ENCODE measurements at places on chromosomes 13 and 19.

DNA sequence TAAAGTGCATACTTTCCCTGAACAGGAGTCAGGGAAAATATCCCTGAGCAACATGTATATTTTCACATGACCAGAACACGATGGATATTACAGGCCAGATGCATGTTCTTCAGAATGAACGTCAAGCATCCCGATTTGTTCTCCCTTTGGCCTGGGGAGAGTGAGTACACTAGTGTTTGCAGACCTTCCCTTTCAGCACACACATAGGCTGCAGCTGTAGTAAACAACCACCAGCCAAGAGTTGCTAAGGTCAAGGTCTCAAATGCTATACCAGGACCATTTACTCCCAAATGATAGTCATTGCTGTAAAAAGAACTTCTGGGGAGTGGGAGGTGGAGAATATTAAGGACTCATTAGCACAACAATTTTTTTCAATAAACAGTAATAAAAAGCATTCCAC lies 3.0 kb downstream of the KLF12 start:
- DNase-seq: no peak

DNA sequence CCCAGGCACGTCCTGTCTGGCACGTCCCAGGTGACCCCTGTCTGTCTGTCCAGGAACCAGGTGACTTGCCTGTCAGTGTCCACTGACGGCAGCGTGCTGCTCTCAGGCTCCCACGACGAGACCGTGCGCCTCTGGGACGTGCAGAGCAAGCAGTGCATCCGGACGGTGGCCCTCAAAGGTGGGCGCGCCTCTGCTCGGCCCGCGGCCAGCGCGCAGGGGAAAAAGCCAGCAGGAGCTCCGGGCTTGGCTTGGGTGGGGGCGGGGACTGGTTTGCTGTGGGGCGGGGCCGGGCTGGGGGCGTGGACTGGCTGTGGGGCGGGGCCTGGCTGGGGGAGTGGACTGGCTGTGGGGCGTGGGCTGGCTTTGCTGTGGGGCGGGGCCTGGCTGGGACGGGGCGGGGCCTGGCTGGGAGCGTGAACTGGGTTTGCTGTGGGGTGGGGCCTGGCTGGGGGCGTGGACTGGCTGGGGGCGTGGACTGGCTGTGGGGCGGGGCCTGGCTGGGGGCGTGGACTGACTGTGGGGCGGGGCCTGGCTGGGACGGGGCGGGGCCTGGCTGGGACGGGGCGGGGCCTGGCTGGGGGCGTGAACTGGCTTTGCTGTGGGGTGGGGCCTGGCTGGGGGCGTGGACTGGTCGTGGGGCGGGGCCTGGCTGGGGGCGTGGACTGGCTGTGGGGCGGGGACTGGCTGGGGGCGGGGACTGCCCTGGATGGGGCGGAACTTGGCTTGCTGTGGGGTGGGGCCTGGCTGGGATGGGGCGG lies 7.2 kb downstream of the WDR18 start:
- no peak for DNase-seq

GRCh38 chr13:70864731-70865130 lies 756.5 kb upstream of the KLHL1 start:
- DNase-seq: no peak

- DNase-seq: peak; percentile 0
Observed at GRCh38 chr13:82614086-82614485, 1268.2 kb downstream of the SLITRK1 start.

Data from renal pelvis (tissue), 12 donors.